ENCODE measurements at places on chromosomes 12 and 14. TPM values are rescaled to one million over a fixed set of nuclear protein-coding genes. Genes with fewer than 3 reads are reported as not detected.

PAX9 gene
- not detected for total RNA-seq

MYF5 gene
- not detected for total RNA-seq

TRMT61A gene
- total RNA-seq = 11.1 TPM

TEAD4 gene
- total RNA-seq = 3.4 TPM

TSHR gene
- total RNA-seq = not detected

ETNK1 gene
- total RNA-seq = 32.0 TPM

SDSL gene
- total RNA-seq = 30.1 TPM

AQP6 gene
- under 0.01 TPM for total RNA-seq

RBP5 gene
- not detected for total RNA-seq

NID2 gene
- total RNA-seq = 216 TPM

PAWR gene
- total RNA-seq = 57.5 TPM

RFX4 gene
- not detected for total RNA-seq

SPX gene
- total RNA-seq = 0.38 TPM

RNASE3 gene
- total RNA-seq = not detected

FAR2 gene
- total RNA-seq = 14.4 TPM

TESPA1 gene
- total RNA-seq = not detected

AKAP6 gene
- 4.0 TPM for total RNA-seq

GUCY2C gene
- not detected for total RNA-seq

RNU6-7 gene
- not detected for total RNA-seq

PLEKHG3 gene
- 5.4 TPM for total RNA-seq

ANKS1B gene
- total RNA-seq = 0.38 TPM

CYP46A1 gene
- total RNA-seq = 0.56 TPM

C12orf54 gene
- not detected for total RNA-seq

SLC38A4 gene
- 0.28 TPM for total RNA-seq

MYF6 gene
- not detected for total RNA-seq

TAS2R31 gene
- 5.6 TPM for total RNA-seq

PAH gene
- total RNA-seq = not detected

ACTR6 gene
- 19.2 TPM for total RNA-seq

GLT8D2 gene
- 14.8 TPM for total RNA-seq

DYRK4 gene
- total RNA-seq = 28.6 TPM

RNFT2 gene
- 4.6 TPM for total RNA-seq

CCDC196 gene
- not detected for total RNA-seq

CISTR gene
- not detected for total RNA-seq

Data from regular cardiac myocyte (primary cell).